Stimulated activated CD4-positive, alpha-beta T cell treated with anti-CD3 and anti-CD28 coated beads, Interleukin-12 subunit alpha, Interleukin-12 subunit beta, amount 100 ng/mL, for 48 hours (primary cell): ENCODE measurements at places on chromosomes 4 and X.

DNA sequence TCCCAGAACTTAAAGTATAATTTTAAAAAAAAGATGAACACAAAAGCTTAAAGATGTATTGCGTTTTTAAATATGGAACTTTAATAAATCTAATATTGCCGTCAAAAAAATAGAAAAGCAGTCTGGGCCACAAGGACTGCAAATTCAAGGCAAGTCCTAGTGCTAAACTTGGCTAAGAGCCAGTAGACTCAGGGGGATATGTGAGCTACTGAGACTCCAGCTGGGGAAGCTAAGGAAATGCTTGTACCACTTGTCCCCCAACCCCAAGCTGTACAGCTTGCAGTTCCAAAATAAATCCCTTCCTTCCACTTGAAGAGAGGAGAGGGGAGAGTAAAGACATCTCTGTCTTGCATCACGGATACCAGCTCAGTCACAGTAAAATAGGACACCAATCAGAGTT, 290.8 kb upstream of the FGF13 start:
- DNase-seq = no peak

DNA sequence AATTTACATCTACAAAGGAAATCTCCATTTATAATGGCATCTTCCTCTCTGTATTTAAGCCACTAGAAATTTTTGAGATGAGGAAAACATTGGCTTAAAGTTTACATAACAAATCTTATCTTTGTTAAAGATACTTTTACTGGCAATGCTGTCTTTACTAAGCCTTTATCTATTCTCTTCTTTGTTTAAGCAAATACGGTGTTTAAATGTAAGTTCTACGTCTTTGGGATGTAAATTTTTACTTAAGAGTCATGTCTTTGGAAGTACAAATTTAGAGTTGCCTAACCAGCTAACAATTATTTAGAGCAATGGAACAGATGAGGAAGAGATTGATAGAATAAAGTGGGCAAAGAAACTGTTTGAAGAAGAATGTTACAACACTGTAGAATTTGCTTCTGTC, 1024.0 kb upstream of the PCDH10 start:
- no peak for DNase-seq

DNA sequence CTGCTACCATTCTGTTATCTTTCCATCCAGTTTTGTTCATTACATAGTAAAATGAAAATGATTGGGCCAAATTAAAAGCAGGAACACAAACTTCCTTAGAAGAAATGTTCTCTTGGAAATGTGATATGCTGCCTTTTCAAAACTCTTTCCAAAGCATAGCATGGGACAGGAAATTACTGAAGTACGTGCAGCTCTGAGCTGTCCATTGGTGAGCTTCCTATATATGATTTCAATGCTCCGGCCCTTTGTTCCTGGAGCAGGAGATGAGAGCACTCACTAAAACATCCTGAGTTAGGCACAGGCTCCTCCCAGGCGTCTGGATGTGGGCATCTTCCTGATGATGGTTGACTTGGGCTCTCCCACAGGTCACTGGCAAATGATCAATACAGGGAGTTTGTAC, 33.0 kb upstream of the ANXA3 start:
- DNase-seq = no peak

DNA sequence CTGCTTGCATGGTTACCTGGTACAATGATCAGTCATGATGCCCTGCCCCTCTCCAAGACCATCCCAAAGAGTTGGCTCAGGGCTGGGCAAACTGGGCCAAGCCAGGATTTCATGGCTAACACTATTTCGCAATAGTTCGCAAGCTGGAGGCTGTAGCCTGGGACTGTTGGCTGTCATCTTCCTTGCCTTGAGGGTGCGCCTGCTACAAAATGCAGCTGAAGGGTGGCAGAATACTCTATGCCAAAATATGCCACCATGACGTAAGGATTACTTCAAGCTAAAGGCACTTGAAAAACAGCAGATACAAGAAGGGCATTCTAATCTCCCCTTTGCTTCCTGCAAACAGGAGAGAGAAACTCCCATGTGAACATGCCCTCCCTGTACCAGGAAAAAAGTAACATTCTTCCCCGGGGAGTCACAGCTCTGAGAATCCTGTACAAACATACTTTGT, 21.0 kb downstream of the SAT1 start:
- DNase-seq = no peak

GRCh38 chrX:39000802-39001201, 199.5 kb downstream of the MID1IP1 start:
- DNase-seq = no peak

GRCh38 chr4:176635372-176636261, 157.1 kb downstream of the VEGFC start:
- no peak for DNase-seq

- peak; percentile 32 for DNase-seq
These were observed 52.9 kb downstream of the TRIM2 start for GRCh38 chr4:153257151-153257620.

DNA sequence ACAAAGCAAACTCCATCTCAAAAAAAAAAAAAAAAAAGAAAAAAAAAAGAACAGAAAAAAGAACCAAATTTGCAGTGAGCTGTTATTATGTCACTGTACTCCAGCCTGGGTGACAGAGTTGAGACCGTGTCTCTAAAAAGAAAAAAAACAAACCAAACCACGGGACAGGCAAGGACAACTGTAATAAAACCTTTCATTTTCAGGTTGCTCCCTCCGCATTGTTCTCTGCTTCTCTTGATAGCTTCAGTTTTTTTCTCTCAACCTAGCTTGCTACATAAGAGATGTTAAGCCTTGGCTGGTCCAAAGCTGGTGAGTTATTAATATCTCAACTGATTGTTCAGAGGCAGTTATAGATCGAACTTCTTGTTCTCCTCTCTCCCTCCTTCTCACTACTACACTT, 23.1 kb upstream of the ELF2 start:
- no peak for DNase-seq

- DNase-seq = no peak
These were observed at the start of gene KLB for GRCh38 chr4:39406763-39407583. TSS of gene KLB (plus strand) at chr4:39406930. CDS start at chr4:39406950, 20 bp downstream.
